ENCODE measurements at places on chromosomes 4 and X. TPM values are rescaled to one million over a fixed set of nuclear protein-coding genes. Genes with fewer than 3 reads are reported as not detected.

GRCh38 chrX:136529795-136530194, 2.2 kb upstream of the VGLL1 start:
- no peaks in the 10 kb centered on the region for H3K36me3 ChIP-seq
- H3K27me3 ChIP-seq, result no peaks in the 10 kb centered on the region
- no peak overlapping the region for H3K4me3 ChIP-seq
- no peak overlapping the region for H3K27ac ChIP-seq

- no peak overlapping the region for H3K4me3 ChIP-seq
- no peak overlapping the region for H3K27ac ChIP-seq
- H3K4me1 ChIP-seq, result no peaks in the 10 kb centered on the region
- no peaks in the 10 kb centered on the region for H3K36me3 ChIP-seq
- DNase-seq, result no peak
These were observed 39.8 kb upstream of the LAS1L start for GRCh38 chrX:65574356-65574755.

- no peak overlapping the region for H3K27ac ChIP-seq
- no peaks in the 10 kb centered on the region for H3K27me3 ChIP-seq
- H3K36me3 ChIP-seq, result no peaks in the 10 kb centered on the region
These were observed 15.1 kb downstream of the PALLD start for GRCh38 chr4:168511780-168512489.

- no peaks in the 10 kb centered on the region for H3K36me3 ChIP-seq
- DNase-seq, result no peak
- H3K4me3 ChIP-seq, result no peak overlapping the region
- H3K27me3 ChIP-seq, result no peaks in the 10 kb centered on the region
These were observed 509.1 kb upstream of the SPANXN1 start for GRCh38 chrX:144738246-144738645.

GRCh38 chrX:27918799-27919198, 62.5 kb downstream of the DCAF8L1 start:
- no peak overlapping the region for H3K27ac ChIP-seq
- H3K4me3 ChIP-seq, result no peak overlapping the region
- no peaks in the 10 kb centered on the region for H3K4me1 ChIP-seq
- DNase-seq, result no peak
- H3K36me3 ChIP-seq, result no peaks in the 10 kb centered on the region

DNA sequence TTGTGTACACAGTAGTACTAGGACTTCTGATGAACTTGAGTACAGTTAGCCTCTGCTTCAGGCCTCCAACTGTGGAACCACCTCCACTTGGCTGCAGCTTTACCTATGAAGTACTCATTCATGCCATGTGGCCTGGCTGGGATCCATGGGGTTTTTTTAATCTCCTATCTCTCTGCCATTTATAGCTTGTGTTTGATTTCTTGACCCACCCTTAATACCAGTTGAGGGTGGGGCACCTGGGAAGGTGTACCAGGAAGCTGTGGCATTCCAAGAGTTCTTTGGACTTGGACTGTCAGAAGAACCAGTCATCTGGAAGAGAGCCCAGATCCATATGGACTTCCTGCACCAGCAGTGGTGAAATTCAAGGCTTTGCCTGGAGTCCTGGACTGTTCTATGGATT, 230.1 kb downstream of the SHROOM3 start:
- H3K27ac ChIP-seq, result no peak overlapping the region
- no peaks in the 10 kb centered on the region for H3K4me1 ChIP-seq
- no peaks in the 10 kb centered on the region for H3K36me3 ChIP-seq
- no peak overlapping the region for H3K4me3 ChIP-seq
- no peaks in the 10 kb centered on the region for H3K27me3 ChIP-seq

GRCh38 chr4:1218634-1219565, 30.0 kb downstream of the CTBP1 start:
- no peaks in the 10 kb centered on the region for H3K27me3 ChIP-seq
- no peak for DNase-seq
- no peak overlapping the region for H3K4me3 ChIP-seq
- H3K27ac ChIP-seq, result no peak overlapping the region

DNA sequence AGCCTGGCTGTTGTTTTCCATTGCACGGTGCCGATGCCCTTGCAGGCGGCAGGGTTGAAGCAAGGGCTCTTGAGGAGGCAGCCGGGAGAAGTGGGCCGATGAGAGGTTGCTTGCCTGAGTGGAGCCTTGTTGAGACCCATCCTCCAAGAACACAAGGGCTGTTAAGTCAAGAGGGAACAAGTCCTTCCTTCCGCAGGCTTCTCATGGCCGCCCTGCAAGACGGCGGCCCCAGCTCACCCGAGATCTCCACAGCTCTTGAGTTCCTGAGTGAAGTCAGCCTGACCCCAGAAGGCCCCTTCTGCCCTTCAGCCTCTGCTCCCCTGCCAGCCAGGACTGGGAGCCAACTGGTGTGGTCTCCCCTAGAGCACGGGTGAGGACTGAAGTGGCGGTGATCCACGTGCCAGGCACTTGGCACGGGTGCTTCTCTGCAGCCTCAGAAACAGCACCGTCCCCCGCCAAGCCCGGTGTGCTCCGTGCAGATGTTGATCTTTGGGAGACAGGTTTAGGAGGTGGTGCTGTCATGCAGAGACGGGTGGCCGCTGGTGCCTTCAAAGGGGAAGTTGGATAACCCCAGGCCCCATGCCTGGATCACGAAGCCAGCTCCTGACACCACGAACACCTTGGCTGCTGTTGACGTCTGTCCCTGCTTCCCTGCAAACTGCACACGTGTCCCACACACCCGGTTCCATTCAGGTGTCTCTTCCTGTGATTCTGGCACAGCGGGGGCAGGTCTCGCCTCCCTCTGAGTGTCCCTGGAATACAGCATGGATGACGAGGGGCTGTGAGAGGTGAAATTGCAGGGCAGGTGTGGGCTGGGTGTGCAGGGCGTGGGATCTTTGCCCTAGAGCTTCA, 164.4 kb upstream of the PSAPL1 start:
- H3K27me3 ChIP-seq, result peaks cover 13% of the 10 kb centered on the region
- H3K4me1 ChIP-seq, result no peaks in the 10 kb centered on the region
- H3K27ac ChIP-seq, result no peak overlapping the region
- H3K4me3 ChIP-seq, result no peak overlapping the region

The SPANXN2 gene
- not detected for total RNA-seq

The TKTL1 gene
- total RNA-seq, result not detected

The MAGEA4 gene
- total RNA-seq, result not detected

The RPGR gene
- 22.1 TPM for total RNA-seq

The IL2RG gene
- total RNA-seq, result not detected

The RIPPLY1 gene
- total RNA-seq, result not detected
